ENCODE measurements at places on chromosomes 2 and 18.
A peak's percentile ranks its signal among the peaks of the same experiment; 100 is the strongest.

GRCh38 chr18:44508474-44508873, 172.2 kb upstream of the SETBP1 start:
- no peak for DNase-seq

GRCh38 chr2:227971619-227972230, 100.3 kb downstream of the DAW1 start:
- no peak for DNase-seq

- no peak for DNase-seq
Observed at GRCh38 chr2:158994920-158995676, 26.7 kb downstream of the TANC1 start.

DNA sequence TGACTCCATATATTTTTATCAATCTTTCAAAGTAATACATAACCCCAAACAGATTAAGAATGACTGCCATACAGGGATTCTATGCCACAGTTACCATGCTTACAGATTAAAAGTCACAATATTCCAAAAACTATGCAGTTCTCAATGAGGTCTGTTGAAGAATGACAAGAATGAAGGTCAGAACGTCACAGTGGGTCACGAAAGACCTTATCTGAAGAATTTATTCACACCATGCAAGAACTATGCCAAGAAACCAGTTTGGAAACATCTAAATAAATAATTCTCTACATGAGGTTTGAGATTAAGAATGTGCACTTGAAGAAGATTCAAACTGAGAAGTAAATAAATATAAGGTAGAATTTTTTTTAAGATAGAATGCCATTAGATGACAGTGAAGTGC, 253.3 kb downstream of the EXOC6B start:
- DNase-seq: no peak

GRCh38 chr2:128465246-128466170, 146.8 kb upstream of the HS6ST1 start:
- DNase-seq: no peak

- DNase-seq: peak; percentile 25
Observed at GRCh38 chr2:27123302-27124150, at the start of gene ABHD1. Gene ABHD1 (plus strand): TSS chr2:27123815. CDS start chr2:27123949, 134 bp downstream.

- DNase-seq: no peak
Observed at GRCh38 chr2:240780023-240780700, 39.9 kb downstream of the KIF1A start.

- DNase-seq: no peak
Observed at GRCh38 chr2:217382794-217383193, 522.9 kb upstream of the TNP1 start.

- DNase-seq: no peak
Observed at GRCh38 chr2:216693414-216694080, 1.8 kb downstream of the IGFBP5 start.

DNA sequence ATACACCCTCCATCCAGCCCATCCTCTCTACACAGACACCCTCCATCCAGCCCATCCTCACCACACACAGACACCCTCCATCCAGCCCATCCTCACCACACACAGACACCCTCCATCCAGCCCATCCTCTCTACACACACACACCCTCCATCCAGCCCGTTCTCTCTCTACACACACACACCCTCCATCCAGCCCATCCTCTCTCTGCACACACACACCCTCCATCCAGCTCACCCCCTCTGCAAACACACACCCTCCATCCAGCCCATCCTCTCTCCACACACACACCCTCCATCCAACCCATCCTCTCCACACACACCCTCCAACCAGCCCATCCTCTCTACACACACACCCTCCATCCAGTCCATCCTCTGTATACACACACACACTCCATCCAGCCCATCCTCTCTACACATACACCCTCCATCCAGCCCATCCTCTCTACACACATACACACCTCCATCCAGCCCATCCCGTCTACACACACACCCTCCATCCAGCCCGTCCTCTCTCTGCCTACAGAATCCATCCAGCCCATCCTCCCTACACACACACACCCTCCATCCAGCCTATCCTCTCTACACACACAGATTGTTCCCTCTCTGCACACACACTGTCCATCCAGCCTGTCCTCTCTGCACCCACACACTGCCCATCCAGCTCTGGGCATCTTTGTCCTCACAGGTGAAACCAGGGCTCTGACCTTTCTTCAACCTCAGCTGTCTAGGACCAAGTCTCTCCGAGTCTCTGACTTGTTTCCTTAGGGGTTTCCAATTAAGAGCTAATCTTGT, 81.2 kb downstream of the EIPR1 start:
- no peak for DNase-seq

GRCh38 chr2:226464380-226464779, 335.2 kb downstream of the IRS1 start:
- DNase-seq: no peak

GRCh38 chr2:135586148-135586547, 54.9 kb downstream of the R3HDM1 start:
- DNase-seq: no peak

DNA sequence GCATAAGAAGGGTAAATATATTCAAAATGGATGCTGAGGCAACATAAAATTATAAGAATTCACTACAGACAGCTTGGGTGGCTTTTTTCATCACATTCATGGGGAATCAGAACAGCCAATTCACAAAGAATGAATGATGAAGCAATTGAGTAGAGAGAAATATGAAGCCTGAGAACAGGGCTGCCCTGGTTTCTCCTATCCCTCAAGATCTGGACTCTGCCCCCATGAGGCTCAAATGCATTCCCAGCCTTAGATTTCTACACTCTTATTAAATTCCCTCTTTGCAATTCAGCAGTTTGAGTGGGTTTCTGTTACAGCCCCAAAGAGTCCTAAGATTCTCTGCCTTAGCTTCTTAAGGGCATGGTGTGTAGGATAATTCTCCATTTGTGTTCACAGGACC, 172.5 kb downstream of the MAIP1 start:
- DNase-seq: no peak

GRCh38 chr2:163592954-163593622, 142.7 kb downstream of the FIGN start:
- no peak for DNase-seq

- DNase-seq: no peak
Observed at GRCh38 chr18:39149211-39149806, 1583.7 kb upstream of the CELF4 start.

GRCh38 chr2:191676790-191677645, 918 bp upstream of the NABP1 start:
- peak; percentile 32 for DNase-seq

DNA sequence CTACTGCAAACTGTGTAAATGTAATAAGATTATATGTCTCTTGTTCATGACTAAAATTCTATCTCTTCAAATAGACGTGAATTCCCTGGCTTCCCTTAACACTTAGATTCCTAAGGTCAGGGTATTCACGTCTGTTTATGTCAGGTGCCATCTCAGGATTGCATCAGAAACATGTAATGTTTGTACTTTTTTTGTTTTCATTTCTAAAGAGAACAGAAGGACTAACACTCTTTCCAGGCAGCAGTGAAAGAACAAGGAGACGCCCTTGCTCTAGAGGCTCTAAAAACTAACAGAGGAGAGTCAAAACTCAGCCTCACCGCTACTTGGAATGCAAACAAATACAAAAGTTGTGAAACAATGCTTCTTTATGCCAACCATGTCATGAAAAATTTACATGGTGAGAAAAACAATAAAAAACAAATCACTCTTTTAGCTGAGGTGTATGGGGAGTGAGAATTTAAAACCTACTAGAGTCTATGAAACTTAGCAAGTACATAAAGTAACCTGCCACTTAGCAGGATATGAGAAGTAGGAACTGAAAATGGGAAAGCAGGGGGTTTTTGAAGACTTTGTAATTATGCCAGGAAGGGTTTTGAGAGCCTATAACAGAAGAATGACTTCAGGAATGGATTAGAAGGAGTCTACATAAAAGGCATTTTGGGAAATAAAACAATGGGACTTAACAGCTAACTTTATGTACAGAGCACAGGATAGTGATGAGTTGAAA, 522.7 kb downstream of the THSD7B start:
- DNase-seq: no peak

DNA sequence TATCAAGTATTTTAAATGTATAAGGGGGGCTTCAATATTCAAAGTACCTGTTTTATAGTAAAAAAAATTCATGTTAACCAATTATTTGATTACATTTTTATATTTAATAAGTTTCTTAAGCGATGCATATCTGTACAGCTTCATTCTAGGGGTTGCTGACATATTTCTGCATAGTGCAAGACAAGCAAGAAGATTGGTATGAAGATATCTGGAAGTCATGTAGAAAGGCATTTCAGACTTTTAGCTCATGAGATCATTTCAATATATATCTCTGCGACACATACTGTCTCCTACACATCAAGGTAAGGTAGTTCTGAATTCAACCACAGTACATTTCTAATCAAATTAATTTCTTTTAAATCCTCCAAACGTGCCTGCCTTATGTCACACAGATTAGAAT, 73.1 kb downstream of the MEMO1 start:
- DNase-seq: no peak

DNA sequence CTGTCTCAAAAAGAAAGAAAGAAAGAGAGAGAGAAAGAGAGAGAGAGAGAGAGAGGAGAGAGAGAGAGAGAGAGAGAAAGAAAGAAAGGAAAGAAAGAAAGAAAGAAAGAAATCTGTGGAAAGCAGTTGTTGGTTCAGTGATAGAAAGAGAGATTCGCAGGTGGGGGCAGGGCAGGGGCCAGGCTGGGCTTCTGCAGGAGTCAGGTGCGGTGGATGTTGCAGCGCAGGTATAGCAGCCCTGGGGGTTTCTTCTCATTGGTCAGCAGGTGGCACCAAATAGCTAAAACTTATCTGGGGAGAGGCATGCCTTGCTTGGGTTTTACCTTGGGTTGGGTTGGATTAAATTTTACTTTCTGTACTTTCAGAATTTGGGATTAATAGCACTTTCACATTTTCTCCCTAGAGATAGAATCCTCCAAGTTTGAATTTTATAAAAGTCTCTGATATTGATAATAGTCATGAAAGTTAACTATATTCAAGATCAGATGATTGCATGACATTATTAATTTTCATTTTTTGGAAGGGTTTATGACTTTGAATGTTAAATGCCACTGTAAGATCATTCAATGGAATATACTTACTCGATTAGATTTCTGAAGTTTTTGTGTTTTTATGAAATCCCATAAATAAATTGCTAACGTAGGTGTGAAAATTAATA, 66.6 kb downstream of the SPTBN1 start:
- DNase-seq: no peak

DNA sequence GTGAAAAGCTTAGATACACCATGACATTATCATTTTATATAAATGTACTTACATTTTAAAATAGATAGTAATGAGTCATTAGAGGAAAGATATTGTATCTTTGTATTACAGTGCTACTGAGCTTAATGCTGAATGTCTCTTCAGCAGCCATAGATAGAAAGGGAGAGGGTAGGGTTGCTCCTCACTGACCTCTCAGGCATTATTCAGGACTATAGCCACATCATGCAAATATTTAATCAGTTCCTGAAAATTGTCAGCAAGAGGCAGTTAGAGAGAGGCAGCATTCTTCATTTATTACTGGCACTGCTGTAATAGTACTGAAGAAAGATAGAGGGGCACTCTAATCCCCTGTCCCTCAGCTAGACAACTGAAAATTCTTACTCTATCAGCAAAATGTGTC, 242.0 kb upstream of the TANK start:
- no peak for DNase-seq

DNA sequence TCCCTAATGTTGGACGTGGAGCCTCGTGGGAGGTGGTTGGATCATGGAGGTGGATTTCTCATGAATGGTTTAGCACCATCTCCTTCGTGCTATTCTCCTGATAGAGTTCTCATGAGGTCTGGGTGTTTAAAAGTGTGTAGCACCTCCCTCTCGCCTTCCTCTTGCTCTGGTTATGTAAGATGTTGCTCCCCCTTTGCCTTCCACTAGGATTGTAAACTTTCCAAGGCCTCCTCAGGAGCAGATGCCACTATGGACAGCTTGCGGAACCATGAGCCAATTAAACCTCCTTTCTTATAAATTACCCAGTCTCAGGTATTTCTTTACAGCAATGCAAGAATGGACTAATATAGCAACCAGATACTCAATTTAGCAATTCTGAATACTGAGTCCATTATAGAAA, 82.4 kb upstream of the PELI1 start:
- no peak for DNase-seq

- no peak for DNase-seq
Observed at GRCh38 chr2:26905341-26906198, 57.6 kb downstream of the DPYSL5 start.

GRCh38 chr2:64937687-64938491, 51.3 kb upstream of the SLC1A4 start:
- no peak for DNase-seq

GRCh38 chr2:190179754-190180312, 117.3 kb upstream of the MSTN start:
- DNase-seq: no peak

DNA sequence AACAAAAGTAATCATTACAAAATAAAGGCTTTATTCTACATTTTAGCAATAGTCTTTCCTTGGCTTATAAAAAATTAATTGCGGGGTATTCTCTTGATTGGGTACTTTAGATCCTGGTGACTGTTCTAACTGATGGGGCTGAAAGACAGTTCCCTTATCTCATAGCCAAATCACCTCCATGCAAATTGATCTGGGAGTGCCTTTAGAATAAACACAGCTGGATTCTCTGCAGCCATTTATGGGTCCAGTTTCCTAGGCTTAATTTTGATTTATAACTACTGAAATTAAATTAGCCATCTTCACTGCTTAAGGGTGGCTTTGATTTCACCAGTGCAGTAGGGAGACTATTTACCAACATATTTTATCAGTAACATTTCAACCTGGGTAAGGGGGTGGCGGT, 337.1 kb downstream of the NRXN1 start:
- no peak for DNase-seq

- no peak for DNase-seq
Observed at GRCh38 chr2:58601017-58601416, 359.9 kb upstream of the FANCL start.

DNA sequence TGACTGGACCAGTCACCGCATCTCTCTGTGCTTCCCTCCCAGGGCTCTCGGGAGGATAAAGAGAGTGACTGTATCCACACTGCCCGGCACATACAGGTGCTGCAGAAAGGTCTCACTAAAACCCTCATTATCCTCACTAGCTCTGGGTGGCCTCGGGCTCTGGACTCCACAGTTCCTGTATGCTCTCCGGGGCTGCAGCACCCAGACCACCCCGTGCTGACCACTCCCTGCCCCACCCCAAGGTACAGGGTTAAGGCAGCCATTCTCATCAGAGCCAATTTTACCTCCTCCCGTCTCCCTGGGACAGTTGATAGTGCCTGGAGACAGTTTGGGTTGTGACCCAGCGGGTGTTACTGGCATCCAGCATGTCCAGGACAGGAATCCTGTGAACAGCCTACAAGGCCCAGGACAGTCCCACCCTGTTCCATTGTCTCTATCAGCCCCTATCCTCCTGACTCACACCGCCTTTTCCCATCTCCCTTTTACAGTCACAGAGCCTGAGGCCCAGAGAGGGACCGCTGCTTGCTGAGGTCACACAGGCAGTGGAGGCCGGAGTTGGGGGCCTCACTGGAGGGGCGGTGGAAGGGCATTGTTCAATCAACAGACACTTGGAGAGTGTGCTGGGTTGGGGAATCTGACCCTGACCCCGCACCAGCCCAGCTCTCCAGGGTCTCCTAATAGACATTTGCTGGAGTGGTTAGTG, 1.7 kb downstream of the ZAP70 start:
- DNase-seq: no peak

- no peak for DNase-seq
Observed at GRCh38 chr2:52884761-52885352, 882.7 kb upstream of the CHAC2 start.

- no peak for DNase-seq
Observed at GRCh38 chr2:102975996-102976975, 214.5 kb downstream of the TMEM182 start.

- DNase-seq: no peak
Observed at GRCh38 chr2:11406267-11406957, 59.5 kb downstream of the E2F6 start.

All from stimulated activated CD8-positive, alpha-beta memory T cell treated with anti-CD3 and anti-CD28 coated beads, Interleukin-15, amount 100 ng/mL, for 48 hours (primary cell).